PC-9 (cell line): ENCODE measurements at places on chromosomes 1 and 21. TPM values are rescaled to one million over a fixed set of nuclear protein-coding genes. Genes with fewer than 3 reads are reported as not detected.

Gene SH2D1B
- not detected in 2 replicates for total RNA-seq

Gene RNF223
- 3.2 and 3.6 TPM in 2 replicates for total RNA-seq

Gene TMEM81
- 4.7 and 5.4 TPM in 2 replicates for total RNA-seq

- peak; percentile 71 for DNase-seq
- no peaks in the 10 kb centered on the region for H3K4me1 ChIP-seq
- no peaks in the 10 kb centered on the region for H3K36me3 ChIP-seq
- H3K27me3 ChIP-seq, result no peaks in the 10 kb centered on the region
These were observed 17.2 kb upstream of the RASSF5 start for GRCh38 chr1:206489980-206490770.

DNA sequence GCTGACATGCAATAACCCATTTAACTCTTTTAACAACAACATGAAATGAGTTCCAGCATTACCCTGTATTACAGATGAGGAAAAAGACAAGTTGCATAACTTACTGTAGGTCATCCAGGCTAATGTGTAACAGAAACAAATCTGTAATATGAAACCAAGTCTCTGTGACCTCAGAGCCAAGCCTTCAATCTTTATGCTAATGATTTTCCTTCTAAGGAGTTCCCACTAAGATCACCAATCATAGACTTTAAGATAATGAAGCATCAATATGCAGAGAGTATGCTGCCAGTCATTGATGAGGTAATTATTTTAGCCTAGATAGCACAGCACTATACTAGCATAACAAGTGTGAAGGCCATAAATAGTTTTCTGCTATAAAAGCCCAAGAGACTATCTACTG, 35.6 kb upstream of the RNPC3 start:
- no peaks in the 10 kb centered on the region for H3K36me3 ChIP-seq
- no peak overlapping the region for H3K4me3 ChIP-seq
- H3K27ac ChIP-seq, result no peak overlapping the region
- no peak for DNase-seq

DNA sequence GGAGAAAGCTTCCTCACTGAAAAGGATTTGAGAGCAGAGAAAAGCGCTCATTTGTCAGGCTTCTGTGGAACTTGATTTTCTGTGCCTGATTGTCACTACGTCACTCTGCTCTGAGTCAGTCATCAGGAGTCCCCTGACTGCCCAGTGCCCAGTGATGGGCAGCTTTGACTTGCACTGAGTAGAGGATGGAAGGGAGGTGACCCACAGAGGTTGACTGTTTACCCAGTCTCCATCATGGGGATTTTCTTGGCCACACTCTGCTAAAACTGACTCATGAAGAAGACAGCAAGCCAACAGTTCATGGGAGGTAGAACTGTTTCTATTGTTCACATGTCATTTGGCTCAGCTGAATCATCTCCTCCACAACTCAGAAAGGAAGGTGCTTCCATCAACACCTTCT, 82.1 kb upstream of the DUSP10 start:
- H3K27me3 ChIP-seq, result no peaks in the 10 kb centered on the region
- no peak overlapping the region for H3K4me3 ChIP-seq
- peak overlapping the region; percentile 29; the same call in 1 of the 2 replicates for H3K27ac ChIP-seq

DNA sequence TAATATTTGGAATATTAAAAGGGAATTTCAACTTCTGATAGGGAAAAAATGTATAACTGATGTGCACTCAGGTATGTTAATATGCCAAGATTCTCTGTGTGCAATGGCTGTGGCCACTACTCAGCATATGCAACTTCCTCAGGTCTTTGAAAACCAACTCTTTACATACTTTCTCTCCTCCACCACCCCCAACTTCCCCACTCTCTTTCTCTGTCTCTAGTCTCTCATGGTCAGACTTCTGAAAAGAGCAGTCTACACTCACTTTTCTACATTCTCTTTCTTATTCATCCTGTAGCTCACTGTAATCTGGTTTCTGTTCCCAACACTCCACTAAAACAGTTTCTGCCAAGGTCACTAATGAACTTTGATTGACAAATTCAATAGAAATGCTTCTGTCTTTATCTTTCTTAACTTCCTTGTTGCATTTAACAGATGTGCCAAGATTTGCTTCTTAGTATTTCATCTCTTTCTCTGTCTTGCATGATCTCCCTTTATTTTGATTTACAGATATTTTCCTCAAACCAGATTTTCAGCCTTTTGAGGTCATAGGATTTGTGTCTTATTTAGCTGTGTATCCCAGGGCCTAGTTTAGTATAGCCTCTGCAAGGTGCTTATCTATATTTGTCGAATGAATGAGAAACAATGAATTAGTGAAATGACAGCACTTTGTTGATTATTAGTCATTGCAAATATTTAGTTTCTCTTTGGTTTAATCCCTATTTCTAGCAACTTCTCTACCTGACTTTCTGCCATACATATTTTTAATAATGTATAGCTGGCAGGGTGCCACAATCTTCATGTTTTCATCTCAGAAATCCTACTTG, 168.9 kb downstream of the LMO4 start:
- no peaks in the 10 kb centered on the region for H3K27me3 ChIP-seq
- H3K4me3 ChIP-seq, result no peak overlapping the region
- no peaks in the 10 kb centered on the region for H3K4me1 ChIP-seq
- no peak for DNase-seq
- H3K36me3 ChIP-seq, result no peaks in the 10 kb centered on the region
- no peak overlapping the region for H3K27ac ChIP-seq

GRCh38 chr1:31482482-31483011, 69.5 kb downstream of the SERINC2 start:
- H3K27me3 ChIP-seq, result no peaks in the 10 kb centered on the region
- no peak for DNase-seq
- peak overlapping the region; percentile 50; the same call in 1 of the 2 replicates for H3K27ac ChIP-seq
- no peak overlapping the region for H3K4me3 ChIP-seq

DNA sequence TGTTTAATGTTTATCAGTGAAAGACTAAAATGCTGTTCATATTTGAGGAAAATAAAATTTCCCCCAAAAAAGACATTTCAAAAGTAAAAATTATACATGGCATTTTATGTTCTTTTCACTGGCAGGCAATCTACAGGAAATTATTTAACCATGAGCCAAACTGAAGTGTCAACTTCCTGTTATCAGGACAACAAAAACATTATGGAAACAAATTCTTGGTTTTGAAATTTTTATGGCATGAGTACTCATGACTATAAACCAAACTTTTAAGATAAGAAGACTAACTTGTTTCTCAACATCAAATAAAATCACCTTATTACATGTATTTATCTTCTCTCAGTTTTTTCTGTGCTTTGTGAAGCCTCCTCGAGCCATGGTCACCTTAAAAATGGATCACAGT, 698.6 kb downstream of the LTN1 start:
- H3K4me1 ChIP-seq, result no peaks in the 10 kb centered on the region; the same call in 1 of the 2 replicates
- H3K27ac ChIP-seq, result no peak overlapping the region
- no peak overlapping the region for H3K4me3 ChIP-seq
- H3K27me3 ChIP-seq, result no peaks in the 10 kb centered on the region

DNA sequence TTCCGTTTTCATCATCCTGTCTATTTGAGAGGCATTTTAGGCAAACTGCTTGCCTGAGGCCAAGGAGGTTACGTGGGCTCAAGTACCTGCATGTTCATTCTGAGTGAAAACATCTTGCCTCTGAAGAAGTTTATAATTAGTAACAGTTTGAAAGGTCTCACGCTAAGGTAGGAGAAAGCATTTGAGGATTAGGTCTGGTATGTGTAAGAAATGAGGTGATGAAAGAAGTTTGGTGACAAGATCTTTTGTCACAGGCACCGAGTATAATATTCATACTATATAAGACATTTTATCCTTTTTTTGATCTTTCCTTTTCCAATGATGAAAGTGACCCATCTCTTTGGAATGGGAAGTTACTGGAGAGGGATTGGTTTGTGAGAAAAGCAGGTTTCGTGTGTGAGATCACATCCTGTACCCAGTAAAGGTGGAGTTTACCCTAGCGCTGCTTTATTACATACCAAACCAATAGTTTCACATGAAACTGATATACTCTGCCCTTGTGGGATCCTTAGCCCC, 98.7 kb upstream of the PDC start:
- no peaks in the 10 kb centered on the region for H3K27me3 ChIP-seq
- no peaks in the 10 kb centered on the region for H3K36me3 ChIP-seq
- peak overlapping the region; percentile 16 for H3K27ac ChIP-seq

GRCh38 chr21:45265721-45266517, 21.8 kb downstream of the POFUT2 start:
- no peak overlapping the region for H3K27ac ChIP-seq
- no peak overlapping the region for H3K4me3 ChIP-seq
- no peaks in the 10 kb centered on the region for H3K27me3 ChIP-seq
- no peak for DNase-seq
- no peaks in the 10 kb centered on the region for H3K36me3 ChIP-seq

DNA sequence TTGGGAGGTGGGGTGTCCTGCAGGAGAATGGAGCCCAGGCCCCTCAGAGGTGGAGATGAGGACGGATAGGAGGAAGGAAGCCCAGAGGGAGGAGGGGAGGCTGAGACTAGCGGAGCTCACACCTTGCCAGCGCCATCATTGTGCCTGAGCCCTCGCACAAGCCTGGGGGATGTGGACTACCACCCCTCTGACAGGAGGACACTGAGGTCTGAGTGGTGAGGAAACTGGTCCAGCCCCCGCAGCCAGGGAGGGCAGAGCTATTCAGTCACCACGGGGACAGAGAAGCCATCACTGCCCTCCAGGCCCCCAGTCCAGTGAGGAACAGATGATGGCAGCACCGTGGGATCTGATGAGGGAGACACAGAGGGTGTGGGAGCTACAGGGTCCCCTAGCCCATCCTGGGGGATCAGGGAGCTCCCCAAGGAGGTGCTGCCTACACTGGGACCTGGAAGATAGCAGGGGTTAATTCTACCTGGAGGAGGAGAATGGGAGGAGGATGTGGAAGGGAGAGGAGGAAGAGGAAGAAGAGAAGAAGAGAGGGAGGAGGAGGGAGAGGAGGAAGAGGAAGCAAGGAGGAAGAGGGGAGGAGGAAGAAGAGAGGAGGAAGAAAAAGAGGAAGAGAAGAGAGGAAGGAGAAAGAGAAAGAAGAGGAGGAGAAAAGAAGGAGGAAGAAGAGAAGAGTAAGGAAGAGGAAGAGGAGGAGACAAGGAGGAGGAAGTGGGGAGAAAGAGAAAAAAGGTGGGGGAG, 31.0 kb downstream of the MATN1 start:
- H3K4me3 ChIP-seq, result no peak overlapping the region
- H3K27ac ChIP-seq, result no peak overlapping the region
- H3K4me1 ChIP-seq, result peaks cover 12% of the 10 kb centered on the region
- H3K36me3 ChIP-seq, result no peaks in the 10 kb centered on the region

DNA sequence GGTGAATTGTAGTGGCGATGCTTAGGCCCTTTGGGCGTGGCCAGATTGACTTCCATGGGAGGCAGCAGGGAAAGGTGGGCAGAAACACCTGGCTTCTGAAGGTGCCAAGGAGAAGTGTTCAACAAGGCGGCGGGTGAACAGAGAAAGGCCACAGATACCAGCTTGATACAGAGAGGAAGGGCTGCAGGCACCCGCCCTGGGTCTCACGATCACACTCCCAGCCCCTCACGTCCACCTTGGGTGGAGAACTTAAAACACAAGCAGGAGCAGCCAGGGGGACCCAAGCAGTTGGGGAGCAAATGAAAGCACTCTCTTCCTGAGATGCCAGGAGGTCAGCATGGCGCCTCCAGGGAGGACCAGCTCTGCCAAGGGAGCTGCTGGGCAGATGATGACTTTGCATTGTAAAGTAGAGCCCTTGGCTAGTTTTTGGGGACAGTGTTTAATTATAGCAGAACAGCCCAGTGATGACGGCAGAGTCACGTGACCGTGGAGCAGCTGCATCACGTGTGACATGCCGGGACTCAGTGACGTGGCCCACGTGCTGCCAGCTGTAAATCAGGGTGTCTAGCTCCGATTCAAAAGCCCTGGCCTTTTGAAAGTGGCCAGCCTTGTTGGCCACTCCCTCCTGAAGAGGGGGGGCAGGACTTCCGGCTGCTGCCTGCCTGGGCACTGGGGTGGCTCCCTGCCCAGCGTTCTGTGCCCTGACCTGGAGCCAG, 19.0 kb downstream of the SLC37A1 start:
- no peak overlapping the region for H3K27ac ChIP-seq
- H3K4me3 ChIP-seq, result no peak overlapping the region
- H3K36me3 ChIP-seq, result no peaks in the 10 kb centered on the region

- H3K36me3 ChIP-seq, result no peaks in the 10 kb centered on the region
- no peaks in the 10 kb centered on the region for H3K27me3 ChIP-seq
- H3K27ac ChIP-seq, result no peak overlapping the region
- no peak for DNase-seq
- no peaks in the 10 kb centered on the region for H3K4me1 ChIP-seq
- no peak overlapping the region for H3K4me3 ChIP-seq
These were observed 356.4 kb upstream of the SGIP1 start for GRCh38 chr1:66177510-66177909.

GRCh38 chr1:14742181-14742980, 143.9 kb downstream of the KAZN start:
- DNase-seq, result peak; percentile 71
- no peaks in the 10 kb centered on the region for H3K36me3 ChIP-seq
- no peak overlapping the region for H3K4me3 ChIP-seq
- no peaks in the 10 kb centered on the region for H3K4me1 ChIP-seq
- H3K27me3 ChIP-seq, result peaks cover 16% of the 10 kb centered on the region

Gene MEGF6
- 65.3 and 77.6 TPM in 2 replicates for total RNA-seq

DNA sequence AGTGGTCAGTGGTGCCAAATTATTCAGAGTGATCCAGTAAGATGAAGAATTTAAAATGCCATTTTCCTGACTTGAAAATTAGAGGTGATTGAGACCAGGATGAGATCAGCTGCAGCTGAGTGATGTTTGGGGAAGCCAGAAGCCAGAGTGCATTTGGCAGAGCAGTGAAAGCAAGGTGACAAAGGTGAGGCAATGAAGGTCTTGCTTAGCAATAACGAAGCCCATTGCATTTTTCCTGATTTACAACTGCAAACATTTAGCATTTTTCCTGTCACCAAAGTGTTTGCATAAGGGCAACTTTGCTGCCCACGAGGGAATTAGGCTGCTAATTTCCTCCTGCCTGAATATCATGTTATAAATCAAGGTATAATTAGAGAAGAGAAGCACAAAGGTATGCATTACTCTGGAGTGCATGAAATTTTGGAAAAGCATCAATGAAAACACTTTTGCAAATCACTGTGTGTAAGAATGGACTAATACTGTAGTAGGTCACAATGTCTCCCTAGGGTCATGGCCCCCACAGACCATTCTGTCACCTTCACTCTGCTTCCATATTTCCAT, 188.2 kb upstream of the LYPLAL1 start:
- H3K27me3 ChIP-seq, result no peaks in the 10 kb centered on the region
- H3K4me3 ChIP-seq, result no peak overlapping the region
- H3K4me1 ChIP-seq, result 0 out of 2 replicates have a peak, but pooled peaks cover 7% of the 10 kb centered on the region
- H3K36me3 ChIP-seq, result no peaks in the 10 kb centered on the region
- H3K27ac ChIP-seq, result no peak overlapping the region

Gene NBPF4
- 0.68 and 0.70 TPM in 2 replicates for total RNA-seq

Gene CLEC20A
- total RNA-seq, result not detected in 2 replicates

- no peaks in the 10 kb centered on the region for H3K27me3 ChIP-seq
- no peak overlapping the region for H3K4me3 ChIP-seq
- no peaks in the 10 kb centered on the region for H3K36me3 ChIP-seq
- peaks cover 5% of the 10 kb centered on the region for H3K4me1 ChIP-seq
- peak; percentile 74 for DNase-seq
These were observed 51.8 kb upstream of the TARDBP start for GRCh38 chr1:10960411-10961299.

- no peaks in the 10 kb centered on the region for H3K27me3 ChIP-seq
- H3K4me1 ChIP-seq, result no peaks in the 10 kb centered on the region
- DNase-seq, result no peak
- H3K27ac ChIP-seq, result no peak overlapping the region
- no peaks in the 10 kb centered on the region for H3K36me3 ChIP-seq
These were observed 519.2 kb upstream of the ZP4 start for GRCh38 chr1:238409932-238410331.
